Smooth muscle cell of the umbilical artery (primary cell): ENCODE measurements at places on chromosomes 3 and 15. TPM values are rescaled to one million over a fixed set of nuclear protein-coding genes. Genes with fewer than 3 reads are reported as not detected.

Gene LRRC34
- total RNA-seq = 0.59 and 1.8 TPM in 2 replicates

Gene FBXO40
- total RNA-seq = not detected in 2 replicates

Gene GOLGA6L7
- not detected in 2 replicates for total RNA-seq

Gene ROBO2
- total RNA-seq = 2.4 and 2.8 TPM in 2 replicates

Gene ALG1L2
- total RNA-seq = 0.55 TPM in 1 of 2 replicates, not detected in the other

Gene HIGD2B
- total RNA-seq = not detected in 2 replicates

Gene HESX1
- total RNA-seq = 0.46 TPM in 1 of 2 replicates, not detected in the other

Gene SETD5
- total RNA-seq = 54.3 and 82.2 TPM in 2 replicates

Gene SMCO1
- total RNA-seq = not detected in 2 replicates

Gene MTFMT
- total RNA-seq = 17.2 and 21.0 TPM in 2 replicates

Gene OR5K2
- not detected in 2 replicates for total RNA-seq

Gene CTNNB1
- 764 and 883 TPM in 2 replicates for total RNA-seq

Gene LRIG1
- total RNA-seq = 90.1 and 126 TPM in 2 replicates

Gene FSD2
- total RNA-seq = not detected in 2 replicates

Gene SLC24A5
- total RNA-seq = not detected in 2 replicates

Gene TGM5
- total RNA-seq = not detected in 2 replicates

Gene BCL2A1
- total RNA-seq = 2.1 and 2.2 TPM in 2 replicates

Gene GP9
- not detected in 2 replicates for total RNA-seq

Gene PTPRG
- total RNA-seq = 28.2 and 29.5 TPM in 2 replicates

Gene ECE2
- total RNA-seq = not detected in 2 replicates

Gene MESP1
- under 0.01 and 0.09 TPM in 2 replicates for total RNA-seq

Gene ALAS1
- total RNA-seq = 46.3 and 53.3 TPM in 2 replicates

Gene CLDND1
- total RNA-seq = 116 and 134 TPM in 2 replicates

Gene GPD1L
- total RNA-seq = 10.1 and 11.0 TPM in 2 replicates

Gene ZNF80
- not detected in 2 replicates for total RNA-seq

Gene MBD4
- total RNA-seq = 21.9 and 28.8 TPM in 2 replicates

Gene GOLGA8F
- not detected in 2 replicates for total RNA-seq

Gene CPNE9
- total RNA-seq = not detected in 2 replicates

Gene ZNF502
- 4.9 and 5.9 TPM in 2 replicates for total RNA-seq

Gene PTX3
- total RNA-seq = 287 and 687 TPM in 2 replicates

Gene HCLS1
- total RNA-seq = 3.3 and 6.5 TPM in 2 replicates

Gene GABRR3
- not detected in 2 replicates for total RNA-seq

Gene CRABP1
- not detected in 2 replicates for total RNA-seq

Gene SYNPR
- total RNA-seq = not detected in 2 replicates

Gene IQCF5
- not detected in 2 replicates for total RNA-seq

Gene RNF111
- 22.0 and 29.8 TPM in 2 replicates for total RNA-seq

Gene CHAC1
- total RNA-seq = 9.5 and 41.9 TPM in 2 replicates

Gene PPP1R14D
- total RNA-seq = not detected in 2 replicates

Gene ZFYVE19
- 15.1 and 19.3 TPM in 2 replicates for total RNA-seq

Gene SLC28A1
- total RNA-seq = not detected in 2 replicates

Gene SCAPER
- total RNA-seq = 6.8 and 8.0 TPM in 2 replicates

Gene GOLGA8M
- not detected in 2 replicates for total RNA-seq

Gene KCNAB1
- under 0.01 and 3.5 TPM in 2 replicates for total RNA-seq

Gene TRMT10C
- 22.0 and 27.3 TPM in 2 replicates for total RNA-seq

Gene ALDH1L1
- not detected in 2 replicates for total RNA-seq

Gene ATP10A
- 5.0 and 6.4 TPM in 2 replicates for total RNA-seq

Gene CYP1A2
- total RNA-seq = not detected in 2 replicates

Gene NANOGP8
- not detected in 2 replicates for total RNA-seq

Gene GOLGA6B
- total RNA-seq = not detected in 2 replicates

Gene KNL1
- total RNA-seq = 1.2 and 14.2 TPM in 2 replicates

Gene LEKR1
- total RNA-seq = 0.14 and 0.59 TPM in 2 replicates

Gene STIMATE
- 19.9 and 21.0 TPM in 2 replicates for total RNA-seq

Gene ZNF197
- total RNA-seq = 19.4 and 21.1 TPM in 2 replicates

Gene CPLX3
- not detected in 2 replicates for total RNA-seq

Gene ACY1
- total RNA-seq = 37.8 and 38.3 TPM in 2 replicates

Gene OXTR
- 3.9 and 31.7 TPM in 2 replicates for total RNA-seq

Gene MAPKAPK3
- 16.9 and 34.4 TPM in 2 replicates for total RNA-seq

Gene LAMB2
- total RNA-seq = 896 and 1,055 TPM in 2 replicates

Gene ACTRT3
- 3.4 and 4.8 TPM in 2 replicates for total RNA-seq

Gene SLC22A13
- total RNA-seq = 1.5 and 1.6 TPM in 2 replicates
